ENCODE measurements at places on chromosomes 2 and 18.

DNA sequence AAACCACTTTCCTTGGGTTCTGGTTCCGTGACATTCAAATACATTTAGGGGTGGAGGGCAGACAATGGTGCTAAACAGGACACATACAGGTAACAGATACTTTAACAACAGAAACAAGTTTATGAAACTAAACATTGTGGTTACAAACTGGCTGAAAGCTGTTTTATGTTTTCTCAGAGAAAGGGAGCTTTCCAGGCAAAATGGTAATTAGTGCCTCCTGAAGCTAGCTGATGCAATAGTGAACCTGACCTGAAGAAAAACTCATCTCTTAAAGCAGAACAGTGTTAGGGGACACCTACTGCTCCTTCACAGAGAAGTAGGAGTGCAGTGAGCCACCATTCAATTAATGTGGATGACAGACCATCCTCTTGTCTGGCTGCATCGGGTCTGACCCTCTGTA is 138.9 kb downstream of the CCDC148 start:
- DNase-seq, result no peak

- DNase-seq, result no peak
These were observed 16.4 kb upstream of the FBLN7 start for GRCh38 chr2:112121682-112122254.

GRCh38 chr2:98561902-98562695 is 46.2 kb downstream of the COA5 start:
- peak; percentile 80 for DNase-seq

GRCh38 chr2:227870710-227871374 is 589 bp upstream of the DAW1 start:
- no peak for DNase-seq

- no peak for DNase-seq
These were observed 23.3 kb upstream of the DAW1 start for GRCh38 chr2:227848146-227848545.

DNA sequence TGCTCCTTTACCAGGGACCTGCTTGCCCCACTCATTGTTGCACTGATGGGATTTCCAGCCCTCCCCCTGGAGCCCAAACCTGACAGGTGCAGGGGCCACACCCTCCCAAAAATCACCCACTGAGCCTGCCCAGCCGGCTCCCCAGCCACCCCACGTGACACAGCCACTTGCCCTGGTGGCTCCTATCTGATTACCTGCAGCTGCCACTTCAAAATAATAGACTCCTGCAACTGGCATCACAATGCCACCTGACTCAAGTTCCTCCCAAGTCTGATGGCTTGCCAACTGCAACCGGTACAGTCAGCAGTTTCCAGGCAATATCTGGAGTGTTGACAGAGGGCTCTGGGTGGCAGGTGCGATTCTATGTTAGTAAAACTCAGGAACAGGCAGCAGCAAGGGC is 66.2 kb downstream of the CRACDL start:
- DNase-seq, result no peak

GRCh38 chr2:121237980-121238665 is 46.9 kb downstream of the TFCP2L1 start:
- peak; percentile 63 for DNase-seq

Data from posterior vena cava (tissue), 2 donors.